ENCODE measurements at places on chromosomes 12 and 14. TPM values are rescaled to one million over a fixed set of nuclear protein-coding genes. Genes with fewer than 3 reads are reported as not detected.
A peak's percentile ranks its signal among the peaks of the same experiment; 100 is the strongest.

DNA sequence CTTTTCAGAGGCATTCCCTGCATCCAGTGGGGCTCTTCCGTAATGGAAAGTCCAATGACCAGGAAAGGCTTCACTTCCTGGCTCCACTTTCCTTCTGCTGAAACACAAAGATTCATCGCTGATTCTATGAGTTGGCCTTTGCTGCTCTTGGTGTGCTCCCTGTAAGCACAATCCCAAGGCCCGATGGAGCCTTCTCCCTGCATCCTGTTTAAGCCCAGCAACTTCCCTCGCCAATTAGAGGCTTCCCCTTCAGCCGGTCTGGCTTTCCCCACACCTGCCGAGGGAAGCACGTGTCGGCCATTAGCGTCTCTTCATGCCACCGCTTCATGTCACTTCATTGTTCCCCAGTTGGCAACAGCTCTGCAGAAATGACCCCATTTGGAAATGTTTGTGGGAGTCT lies 693.9 kb downstream of the MED13L start:
- H3K36me3 ChIP-seq = no peaks in the 10 kb centered on the region
- H3K4me1 ChIP-seq = no peaks in the 10 kb centered on the region
- peak; percentile 11 for DNase-seq
- H3K4me3 ChIP-seq = no peak overlapping the region

GRCh38 chr12:76943008-76943407 lies 64.2 kb upstream of the CSRP2 start:
- H3K27ac ChIP-seq = no peak overlapping the region
- no peaks in the 10 kb centered on the region for H3K36me3 ChIP-seq
- H3K4me1 ChIP-seq = no peaks in the 10 kb centered on the region

GRCh38 chr12:52687497-52688385 lies 7.5 kb upstream of the KRT1 start:
- H3K4me3 ChIP-seq = no peak overlapping the region
- H3K27me3 ChIP-seq = peaks cover 83% of the 10 kb centered on the region
- no peaks in the 10 kb centered on the region for H3K36me3 ChIP-seq
- DNase-seq = no peak
- peaks cover 12% of the 10 kb centered on the region for H3K4me1 ChIP-seq

DNA sequence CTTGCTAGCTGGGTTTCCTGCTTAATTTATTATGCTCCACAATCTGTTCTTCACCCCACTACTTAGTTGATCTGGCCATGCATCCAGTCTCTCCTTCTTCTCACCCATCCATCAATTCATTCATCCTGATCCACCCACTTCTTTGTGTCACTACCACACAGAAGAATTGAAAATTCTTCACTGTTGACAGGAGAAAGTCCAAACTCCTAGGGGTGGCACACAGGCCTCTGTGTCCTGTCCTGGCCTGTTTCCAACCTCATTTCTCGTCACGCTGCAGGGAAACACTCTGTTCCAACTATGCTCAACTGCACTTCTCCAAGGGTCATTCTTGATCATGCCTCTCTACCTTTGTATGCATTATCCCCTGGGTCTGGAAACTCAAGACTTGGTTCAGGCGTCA lies 10.6 kb upstream of the KRT83 start:
- no peaks in the 10 kb centered on the region for H3K4me1 ChIP-seq
- H3K27me3 ChIP-seq = peaks cover 20% of the 10 kb centered on the region
- H3K36me3 ChIP-seq = no peaks in the 10 kb centered on the region

DNA sequence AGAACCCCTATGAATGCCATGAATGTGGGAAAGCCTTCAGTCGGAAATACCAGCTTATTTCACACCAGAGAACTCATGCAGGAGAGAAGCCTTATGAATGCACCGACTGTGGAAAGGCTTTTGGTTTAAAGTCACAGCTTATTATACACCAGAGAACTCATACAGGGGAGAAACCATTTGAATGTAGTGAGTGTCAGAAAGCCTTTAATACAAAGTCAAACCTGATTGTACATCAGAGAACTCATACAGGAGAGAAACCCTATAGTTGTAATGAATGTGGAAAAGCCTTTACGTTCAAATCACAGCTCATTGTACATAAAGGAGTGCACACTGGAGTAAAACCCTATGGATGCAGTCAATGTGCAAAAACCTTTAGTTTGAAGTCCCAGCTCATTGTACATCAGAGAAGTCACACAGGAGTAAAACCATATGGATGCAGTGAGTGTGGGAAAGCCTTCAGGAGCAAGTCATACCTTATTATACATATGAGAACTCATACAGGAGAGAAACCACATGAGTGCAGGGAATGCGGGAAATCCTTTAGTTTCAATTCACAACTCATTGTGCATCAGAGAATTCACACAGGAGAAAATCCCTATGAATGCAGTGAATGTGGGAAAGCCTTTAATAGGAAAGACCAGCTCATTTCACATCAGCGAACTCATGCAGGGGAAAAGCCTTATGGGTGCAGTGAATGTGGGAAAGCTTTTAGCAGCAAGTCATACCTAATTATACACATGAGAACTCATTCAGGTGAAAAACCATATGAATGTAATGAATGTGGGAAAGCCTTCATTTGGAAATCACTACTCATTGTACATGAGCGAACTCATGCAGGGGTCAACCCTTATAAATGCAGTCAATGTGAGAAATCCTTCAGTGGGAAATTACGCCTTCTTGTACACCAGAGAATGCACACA lies 22.3 kb downstream of the ZNF268 start:
- no peaks in the 10 kb centered on the region for H3K4me1 ChIP-seq
- no peak overlapping the region for H3K4me3 ChIP-seq
- DNase-seq = no peak
- no peaks in the 10 kb centered on the region for H3K27me3 ChIP-seq
- H3K27ac ChIP-seq = no peak overlapping the region
- peaks cover 89% of the 10 kb centered on the region for H3K36me3 ChIP-seq

Gene RFX4
- total RNA-seq = not detected

GRCh38 chr12:3483089-3483488 lies 7.9 kb upstream of the PRMT8 start:
- H3K27me3 ChIP-seq = peaks cover 32% of the 10 kb centered on the region
- no peaks in the 10 kb centered on the region for H3K36me3 ChIP-seq
- no peak overlapping the region for H3K27ac ChIP-seq

Gene ZNF740
- total RNA-seq = 24.9 TPM

Gene PIANP
- total RNA-seq = not detected

- no peaks in the 10 kb centered on the region for H3K27me3 ChIP-seq
- no peaks in the 10 kb centered on the region for H3K4me1 ChIP-seq
- H3K36me3 ChIP-seq = no peaks in the 10 kb centered on the region
- no peak for DNase-seq
Observed at GRCh38 chr12:121189619-121190155, 20.2 kb upstream of the P2RX4 start.

DNA sequence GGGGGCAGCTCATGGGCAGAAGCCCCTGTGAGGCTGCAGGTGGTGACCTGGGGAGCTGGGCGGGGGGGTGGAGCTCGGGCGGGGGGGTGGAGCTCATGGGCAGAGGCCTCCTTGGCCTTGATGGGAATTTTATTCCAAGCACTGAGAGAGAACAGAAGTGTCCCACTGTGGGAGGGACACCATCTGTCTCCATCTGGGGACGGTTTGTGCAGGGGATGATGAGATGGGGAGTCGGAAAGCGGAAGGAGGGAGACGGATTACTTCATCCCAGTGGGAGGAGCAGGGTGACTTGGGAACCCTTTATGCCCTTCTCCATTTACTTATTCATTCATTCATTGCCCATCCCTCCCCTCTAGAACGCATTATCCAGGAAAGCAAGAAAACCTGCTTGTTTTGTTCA lies 304.7 kb downstream of the ADGRD1 start:
- no peaks in the 10 kb centered on the region for H3K36me3 ChIP-seq
- peaks cover 9% of the 10 kb centered on the region for H3K27me3 ChIP-seq
- DNase-seq = no peak
- H3K4me3 ChIP-seq = no peak overlapping the region

DNA sequence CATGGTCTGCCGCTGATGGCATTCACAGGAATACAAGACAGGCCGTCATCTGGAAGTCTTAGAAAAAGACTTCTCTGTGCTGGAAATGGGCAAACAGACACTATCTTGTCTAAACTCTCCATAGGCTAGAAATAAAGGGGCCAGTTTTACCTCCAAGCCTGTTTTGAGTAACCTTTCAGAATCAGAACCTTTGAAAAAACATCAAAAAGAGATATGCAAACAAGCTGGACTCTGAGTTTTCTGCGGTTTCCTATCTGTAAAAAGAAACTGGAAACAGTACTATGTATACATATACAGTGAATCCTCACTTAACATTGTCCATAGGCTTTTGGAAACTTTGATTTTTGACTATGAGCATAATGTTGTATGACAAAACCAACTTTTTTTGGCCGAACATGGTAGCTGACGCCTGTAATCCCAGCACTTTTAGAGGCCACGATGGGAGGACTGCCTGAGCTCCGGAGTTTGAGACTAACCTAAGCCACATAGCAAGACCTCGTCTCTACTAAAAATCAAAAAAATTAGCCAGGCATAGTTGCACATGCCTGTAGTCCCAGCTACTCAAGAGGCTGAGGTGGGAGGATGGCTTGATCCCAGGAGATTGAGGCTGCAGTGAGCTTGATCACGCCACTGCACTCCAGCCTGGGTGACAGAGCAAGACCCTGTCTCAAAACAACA lies 92.9 kb upstream of the MAX start:
- H3K36me3 ChIP-seq = no peaks in the 10 kb centered on the region
- H3K4me1 ChIP-seq = no peaks in the 10 kb centered on the region
- H3K27ac ChIP-seq = no peak overlapping the region

GRCh38 chr12:65881965-65882413 lies 57.7 kb downstream of the HMGA2 start:
- H3K27me3 ChIP-seq = no peaks in the 10 kb centered on the region
- peak; percentile 77 for DNase-seq
- H3K4me1 ChIP-seq = peaks cover 12% of the 10 kb centered on the region
- H3K36me3 ChIP-seq = no peaks in the 10 kb centered on the region
- H3K4me3 ChIP-seq = peak overlapping the region; percentile 52

Gene RBP5
- 3.2 TPM for total RNA-seq

- peaks cover 3% of the 10 kb centered on the region for H3K4me1 ChIP-seq
- H3K36me3 ChIP-seq = no peaks in the 10 kb centered on the region
- H3K4me3 ChIP-seq = no peak overlapping the region
- no peak for DNase-seq
Observed at GRCh38 chr14:90602088-90602687, 205.4 kb downstream of the CALM1 start.

GRCh38 chr14:68657300-68658028 lies 135.4 kb downstream of the ZFP36L1 start:
- H3K4me1 ChIP-seq = peaks cover 36% of the 10 kb centered on the region
- H3K27me3 ChIP-seq = no peaks in the 10 kb centered on the region
- DNase-seq = no peak
- no peaks in the 10 kb centered on the region for H3K36me3 ChIP-seq

GRCh38 chr12:116808113-116809105 lies 70.3 kb downstream of the RNFT2 start:
- H3K4me1 ChIP-seq = no peaks in the 10 kb centered on the region
- no peaks in the 10 kb centered on the region for H3K27me3 ChIP-seq
- H3K4me3 ChIP-seq = no peak overlapping the region
- no peaks in the 10 kb centered on the region for H3K36me3 ChIP-seq
- H3K27ac ChIP-seq = no peak overlapping the region

DNA sequence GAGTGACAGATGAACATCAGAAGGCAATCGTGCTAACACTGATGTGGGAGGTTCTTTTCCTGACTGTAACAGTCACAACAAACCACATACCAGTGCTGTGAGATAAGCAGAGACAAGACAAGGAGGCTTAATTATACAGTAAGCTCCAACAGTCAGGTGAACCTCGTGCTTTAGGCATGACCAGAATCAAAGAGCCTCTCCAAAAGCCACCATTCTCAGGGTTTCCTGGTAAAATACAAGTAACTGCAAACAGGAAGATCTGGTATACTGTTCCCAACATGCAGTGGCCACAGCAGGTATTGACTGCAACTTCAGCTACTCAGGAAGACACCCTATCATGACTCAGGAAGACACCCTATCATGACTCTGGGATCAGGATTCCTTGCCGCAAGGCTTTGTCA lies 47.3 kb upstream of the GTF2A1 start:
- H3K4me3 ChIP-seq = no peak overlapping the region
- no peak for DNase-seq
- no peak overlapping the region for H3K27ac ChIP-seq
- H3K4me1 ChIP-seq = no peaks in the 10 kb centered on the region

DNA sequence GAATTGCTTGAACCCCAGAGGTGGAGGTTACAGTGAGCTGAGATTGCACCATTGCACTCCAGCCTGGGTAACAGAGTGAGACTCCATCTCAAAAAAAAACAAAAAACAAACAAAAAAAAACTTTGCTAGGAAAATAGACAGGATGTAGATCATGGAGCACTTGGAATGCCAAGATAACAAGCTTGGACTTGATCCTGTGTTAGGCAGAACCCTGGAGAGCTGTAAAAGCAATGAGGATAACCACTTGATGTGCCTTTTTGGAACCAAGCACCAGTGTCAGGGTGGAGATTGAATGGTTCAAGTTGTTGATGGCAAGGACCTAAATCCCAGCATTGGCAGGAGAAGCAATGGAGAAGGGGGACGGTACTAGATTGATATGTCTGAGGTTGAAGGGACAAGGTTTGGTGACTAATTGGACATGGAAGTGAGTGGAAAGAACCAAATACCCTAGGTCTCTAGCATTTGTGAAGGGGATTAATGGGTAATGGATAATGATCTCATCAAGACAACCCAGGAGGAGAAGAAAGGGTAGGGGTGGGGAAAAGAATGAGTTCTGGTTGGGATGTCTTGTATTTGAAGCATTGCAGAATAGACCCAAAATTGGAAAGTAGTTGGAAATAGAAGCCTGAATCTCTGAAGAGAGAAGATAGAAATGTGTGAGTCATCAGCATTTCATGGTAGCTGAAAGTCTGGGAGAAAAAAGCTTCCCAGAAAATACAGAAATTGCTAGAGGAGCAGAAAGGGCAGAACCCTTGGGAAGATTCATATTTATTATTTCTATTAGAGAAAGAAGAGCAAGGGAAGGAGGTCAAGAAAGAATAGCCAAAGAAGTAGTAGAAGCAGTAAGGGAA lies 176.7 kb downstream of the NUAK1 start:
- H3K4me3 ChIP-seq = no peak overlapping the region
- no peak overlapping the region for H3K27ac ChIP-seq
- H3K4me1 ChIP-seq = peaks cover 7% of the 10 kb centered on the region
- no peaks in the 10 kb centered on the region for H3K36me3 ChIP-seq
- H3K27me3 ChIP-seq = no peaks in the 10 kb centered on the region
- no peak for DNase-seq

- no peaks in the 10 kb centered on the region for H3K4me1 ChIP-seq
- no peak overlapping the region for H3K4me3 ChIP-seq
Observed at GRCh38 chr12:82756303-82756702, 69.6 kb downstream of the TMTC2 start.

DNA sequence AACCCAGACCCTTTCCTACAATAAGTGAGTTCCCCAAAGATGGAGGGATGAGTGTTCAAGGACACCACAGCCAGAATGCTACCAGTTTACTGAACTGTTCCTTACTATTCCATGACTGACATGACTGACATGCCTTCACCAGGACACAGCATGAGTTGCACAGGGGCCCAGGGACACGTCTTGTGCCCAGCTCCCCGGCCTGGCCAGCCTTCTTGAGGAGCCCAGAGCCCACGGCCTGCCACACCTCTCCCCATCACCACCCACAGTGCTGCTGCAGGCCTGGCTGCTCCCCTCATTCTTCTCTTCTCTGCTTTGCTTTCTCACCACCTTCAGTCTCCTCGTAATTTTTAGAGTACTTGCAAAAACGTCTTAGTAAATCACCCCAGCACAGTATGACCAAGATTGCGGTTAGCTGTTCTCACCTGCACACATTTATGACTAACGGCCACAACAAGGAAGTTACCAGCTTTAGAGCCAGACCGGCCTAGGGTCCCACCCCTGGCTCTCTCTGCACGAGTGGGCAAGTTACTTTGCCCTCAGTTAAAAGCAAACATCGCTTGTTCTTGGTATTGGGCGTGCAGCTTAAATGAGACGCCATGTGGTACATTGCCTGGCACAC lies 18.5 kb downstream of the PPP2R5E start:
- peaks cover 14% of the 10 kb centered on the region for H3K4me1 ChIP-seq
- H3K36me3 ChIP-seq = no peaks in the 10 kb centered on the region
- no peak overlapping the region for H3K27ac ChIP-seq
- no peak overlapping the region for H3K4me3 ChIP-seq
- H3K27me3 ChIP-seq = no peaks in the 10 kb centered on the region

Gene CD69
- total RNA-seq = 1.4 TPM
